ENCODE measurements at places on chromosomes 2 and 18.

GRCh38 chr2:79981316-79981715, 323.2 kb downstream of the LRRTM1 start:
- no peak for DNase-seq

- DNase-seq, result no peak
Observed at GRCh38 chr2:216292886-216293301, 79.4 kb downstream of the MARCHF4 start.

- DNase-seq, result no peak
Observed at GRCh38 chr2:228378696-228379425, 197.4 kb upstream of the SPHKAP start.

GRCh38 chr18:70188113-70188512, 17.4 kb downstream of the RTTN start:
- DNase-seq, result no peak

All from omental fat pad (tissue), 4 donors.